Stimulated activated CD4-positive, alpha-beta T cell treated with anti-CD3 and anti-CD28 coated beads, Interleukin-1b, Interleukin-23, amount 100 ng/mL, for 1 hour (primary cell): ENCODE measurements at places on chromosomes 12 and 14.
A peak's percentile ranks its signal among the peaks of the same experiment; 100 is the strongest.

- peak; percentile 23 for DNase-seq
These were observed 436 bp downstream of the VPS33A start for GRCh38 chr12:122265886-122266229.

- DNase-seq, result no peak
These were observed at the start of gene NFATC4 for GRCh38 chr14:24367514-24368211. TSS of gene NFATC4 (plus strand) at chr14:24368184. CDS start at chr14:24368341, 157 bp downstream.

DNA sequence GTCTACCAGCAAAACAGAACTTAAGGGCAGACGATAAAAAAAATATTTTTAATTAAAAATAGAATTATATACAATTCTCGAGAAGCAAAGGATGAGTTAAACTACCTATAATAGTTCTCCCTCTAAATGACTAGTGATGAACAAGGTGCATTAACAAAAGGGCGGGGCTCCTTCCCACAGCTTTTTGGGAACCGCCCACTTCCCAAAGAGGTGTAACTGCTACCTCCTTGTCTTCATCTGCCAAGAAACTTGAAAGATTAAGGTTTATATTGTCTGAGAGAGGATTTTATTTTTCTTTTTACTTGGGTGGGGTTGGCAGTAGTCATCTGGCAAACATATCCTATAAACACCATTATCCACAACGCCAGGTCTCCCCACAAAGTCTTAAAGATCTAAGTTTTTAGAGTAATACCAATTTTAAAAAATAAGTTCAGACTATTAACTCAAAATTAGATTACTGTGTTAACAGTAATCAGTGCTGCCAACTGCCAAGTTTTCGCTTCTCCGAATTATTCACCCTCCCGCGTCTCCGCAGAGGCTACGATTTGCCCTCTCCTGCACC, 938 bp downstream of the RALGAPA1 start:
- DNase-seq, result no peak

GRCh38 chr12:6963016-6963731, 7.3 kb downstream of the PHB2 start:
- no peak for DNase-seq

DNA sequence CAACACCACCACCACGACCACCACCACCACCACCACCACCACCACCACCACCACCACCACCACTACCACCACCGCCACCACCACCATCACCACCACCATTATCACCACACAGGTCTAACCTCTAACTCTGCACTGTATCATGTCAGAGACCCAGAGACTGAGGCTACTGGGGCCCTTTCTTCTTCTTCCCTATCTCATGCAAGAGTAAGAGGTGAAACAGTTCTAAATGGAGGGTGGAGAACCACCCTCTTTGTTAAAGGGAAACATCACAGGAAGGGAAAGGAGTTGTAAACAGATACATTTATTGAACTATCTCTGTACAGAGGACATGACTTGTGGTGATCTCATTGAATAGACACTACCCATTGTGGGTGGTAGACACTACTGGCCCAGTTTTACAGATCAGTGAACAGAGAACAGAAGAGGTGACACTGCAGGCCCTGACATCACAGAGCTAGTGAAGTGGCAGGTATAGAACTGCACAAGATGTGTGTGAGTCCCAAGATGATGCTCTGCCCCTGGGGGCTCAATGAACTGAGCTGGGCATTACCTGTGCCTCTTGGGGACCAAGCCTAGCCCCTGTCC, 91.6 kb downstream of the FOXN3 start:
- DNase-seq, result no peak

DNA sequence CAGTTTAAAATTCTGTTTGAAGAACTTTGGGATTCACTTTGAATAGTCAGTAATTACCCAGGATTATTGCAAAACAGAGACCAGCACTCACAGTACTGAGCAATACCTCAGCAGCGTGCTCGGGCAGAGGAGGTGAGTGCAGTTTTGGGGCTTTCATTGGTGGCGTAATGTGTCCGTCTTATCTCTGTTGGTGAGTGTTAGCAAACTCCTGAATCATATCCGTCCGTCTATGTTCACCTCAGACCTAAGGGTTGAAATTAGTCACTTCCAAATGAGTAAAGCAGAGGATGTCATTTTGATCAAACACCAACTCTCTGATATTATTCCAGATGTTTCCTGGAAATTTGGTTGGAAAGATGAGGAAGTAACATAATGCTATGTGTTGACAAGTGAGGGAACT, 82.8 kb downstream of the BORCS5 start:
- DNase-seq, result peak; percentile 26

DNA sequence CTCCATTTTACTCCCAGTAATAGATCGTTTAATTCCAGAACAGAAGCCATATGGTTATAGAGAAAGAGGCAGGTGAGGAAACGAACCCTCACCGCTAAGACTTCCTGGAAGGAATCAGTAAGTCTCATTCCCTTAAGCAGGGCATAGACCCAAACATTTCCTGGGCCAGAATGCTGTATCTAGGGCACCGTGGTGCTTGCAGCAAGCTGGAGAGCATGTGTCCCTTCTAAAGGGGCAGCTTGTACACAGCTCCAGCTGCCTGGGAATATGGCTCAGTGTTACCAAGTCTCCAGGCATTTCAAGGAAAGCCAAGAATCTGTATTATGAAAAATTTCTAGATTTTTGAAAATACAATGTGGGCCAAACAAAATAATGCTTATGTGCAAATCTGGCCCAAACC, 73.4 kb downstream of the PPM1H start:
- DNase-seq, result no peak

DNA sequence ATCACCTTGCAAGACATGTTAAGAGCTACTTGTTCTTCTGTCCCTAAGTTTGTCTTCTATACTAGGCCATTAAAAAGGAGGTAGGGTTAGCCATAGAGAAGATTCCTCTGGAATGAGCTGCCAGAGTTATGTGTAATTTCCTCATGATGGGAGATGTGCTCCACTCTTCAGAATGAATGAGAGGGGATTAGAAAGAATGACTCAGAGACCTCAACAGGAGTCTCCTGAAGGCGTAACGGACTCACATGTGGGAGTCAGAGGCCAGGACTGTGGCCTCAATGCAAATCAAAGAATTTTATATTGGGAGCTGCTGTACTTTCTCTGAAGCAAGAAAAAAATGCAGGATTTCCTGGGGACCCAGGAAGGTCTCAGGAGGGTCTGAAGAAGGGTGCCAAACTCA, 87.8 kb upstream of the ATXN7L3B start:
- no peak for DNase-seq

DNA sequence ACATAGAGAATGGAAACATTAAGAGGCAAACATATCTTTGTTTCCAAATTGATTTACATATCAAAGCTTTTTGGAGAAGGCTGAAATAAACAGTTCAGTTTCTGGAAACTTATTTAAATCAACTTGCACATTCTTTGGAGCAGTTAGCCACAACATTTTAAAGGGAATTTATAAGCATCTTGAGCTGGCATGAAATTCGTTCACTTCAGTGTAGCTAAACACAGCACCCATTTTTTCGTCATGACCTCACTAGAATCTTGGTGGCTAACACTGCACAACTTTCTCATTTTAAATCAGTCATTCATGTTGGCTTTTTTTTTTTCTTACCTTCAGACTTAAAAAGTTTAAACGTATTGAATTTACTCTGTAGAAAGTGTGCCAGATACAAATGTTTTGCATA, 1139.9 kb upstream of the FLRT2 start:
- no peak for DNase-seq

DNA sequence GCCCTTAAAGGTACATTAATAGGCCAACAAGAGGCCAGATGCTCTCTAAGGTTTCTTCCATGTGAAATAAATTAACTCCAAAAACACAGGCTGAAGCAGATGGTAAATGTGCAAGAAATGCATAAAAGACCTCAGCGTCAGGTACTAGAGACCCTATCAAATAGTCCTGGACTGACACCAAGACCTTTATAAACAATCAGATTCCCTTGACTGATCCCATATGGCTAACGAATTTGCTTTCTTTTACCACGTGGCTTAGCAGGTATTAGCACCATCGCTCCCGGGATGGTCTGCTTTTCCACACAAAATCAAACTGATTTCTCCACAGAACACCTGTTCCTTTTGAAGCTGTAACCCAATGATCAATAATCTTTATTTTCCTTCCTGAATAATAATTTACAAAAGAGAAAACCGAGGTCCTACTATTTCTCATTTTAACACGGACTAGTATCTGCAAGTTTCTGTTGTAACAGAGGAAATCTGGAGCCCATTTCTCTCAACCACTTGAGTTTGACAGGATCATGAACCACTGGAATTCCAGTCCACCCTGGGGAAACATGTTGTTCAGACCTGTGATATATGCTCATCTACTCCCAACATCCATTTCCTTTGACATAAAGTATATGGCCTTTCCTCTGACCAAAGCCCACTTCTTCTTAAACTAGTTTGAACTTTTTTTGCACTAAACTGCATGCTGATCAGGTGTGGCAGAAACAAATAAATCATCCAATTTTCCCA, 48.2 kb upstream of the DAAM1 start:
- no peak for DNase-seq

DNA sequence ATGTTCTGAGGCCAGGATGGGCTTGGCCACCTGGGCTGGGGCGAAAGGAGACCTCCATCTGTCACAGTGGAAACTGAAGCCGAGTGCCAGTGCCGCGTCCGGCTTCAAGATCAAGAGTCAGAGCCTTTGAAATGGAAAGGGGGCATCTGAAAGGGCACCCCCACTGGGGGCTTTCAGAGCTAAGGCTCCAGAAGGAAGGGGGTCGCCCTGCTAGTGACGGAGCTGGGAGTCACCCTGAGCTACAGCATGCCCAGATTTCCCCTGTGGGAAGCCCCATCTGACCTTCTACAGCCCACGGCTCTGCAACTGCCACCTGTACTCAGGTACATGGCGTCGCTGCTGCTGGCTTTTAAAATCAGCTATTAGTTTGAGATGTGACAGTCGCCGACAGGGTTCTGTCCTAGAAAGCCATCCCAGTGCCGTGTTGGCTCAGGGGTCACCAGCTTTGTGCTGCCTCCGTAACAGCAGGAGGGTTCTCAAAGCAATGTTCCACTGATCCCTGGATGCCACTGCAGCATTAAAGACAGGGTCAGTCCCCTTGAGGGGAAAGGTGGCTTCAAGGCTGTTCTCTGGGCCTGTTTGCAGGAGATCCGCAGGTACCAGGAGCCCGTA, 31.5 kb downstream of the CCNK start:
- DNase-seq, result no peak

- no peak for DNase-seq
These were observed 7.4 kb downstream of the NKX2-1 start for GRCh38 chr14:36512585-36513003.

DNA sequence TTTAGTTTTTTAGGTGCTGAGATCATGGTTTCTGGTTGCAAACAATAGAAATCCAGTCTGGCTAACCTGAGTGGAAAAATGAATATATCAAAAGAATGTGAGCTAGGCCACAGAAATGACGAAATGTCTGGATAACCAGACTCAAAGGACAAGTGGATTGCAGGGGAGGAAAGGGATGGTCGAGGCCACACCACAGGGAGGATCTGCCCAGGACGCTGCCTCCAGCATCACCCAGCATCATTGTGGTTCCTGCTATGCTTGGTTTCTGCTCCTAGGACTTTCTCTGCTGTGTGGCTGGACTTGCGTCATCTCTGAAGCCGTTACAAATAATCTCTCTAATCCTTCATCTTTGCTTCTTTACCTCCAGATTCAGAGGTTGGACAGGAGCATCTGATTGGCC, 80.4 kb downstream of the TTC8 start:
- DNase-seq, result no peak

DNA sequence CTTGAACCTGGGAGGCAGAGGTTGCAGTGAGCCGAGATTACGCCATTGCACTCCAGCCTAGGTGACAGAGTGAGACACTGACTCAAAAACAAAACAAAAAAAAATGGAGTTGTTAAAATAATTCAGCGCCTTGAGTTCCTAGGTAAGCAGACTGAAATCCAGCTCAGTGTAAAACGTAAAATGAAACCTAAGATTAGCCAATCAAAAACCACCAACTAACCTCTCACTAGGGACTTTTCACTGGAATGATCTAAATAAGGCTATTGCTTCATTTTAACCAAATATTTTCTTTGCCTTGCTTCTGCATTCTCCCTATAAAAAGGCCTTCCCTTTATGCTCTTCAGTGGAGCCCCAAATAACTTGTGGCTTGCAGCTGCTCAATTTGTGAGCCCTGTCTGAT, 91.6 kb upstream of the HIF1A start:
- DNase-seq, result no peak

GRCh38 chr12:69553628-69554248, 31.5 kb upstream of the CCT2 start:
- DNase-seq, result no peak

DNA sequence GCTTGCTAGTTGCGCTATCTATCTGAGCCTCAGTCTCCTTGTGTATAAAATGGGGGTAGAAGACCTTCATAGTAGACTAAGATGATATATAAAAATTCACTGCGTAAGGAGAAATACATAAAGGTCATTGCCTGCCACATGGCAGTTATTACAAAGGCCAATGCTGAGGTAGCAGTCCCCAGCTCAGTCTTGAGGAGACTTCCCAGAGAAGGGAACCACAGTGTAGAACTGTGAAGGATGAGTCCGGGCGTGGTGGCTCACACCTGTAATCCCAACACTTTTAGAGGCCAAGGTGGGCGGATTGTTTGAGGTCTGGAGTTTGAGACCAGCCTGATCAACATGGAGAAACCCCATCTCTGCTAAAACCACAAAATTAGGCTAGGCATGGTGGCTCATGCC, 17.1 kb upstream of the SP7 start:
- DNase-seq, result no peak

DNA sequence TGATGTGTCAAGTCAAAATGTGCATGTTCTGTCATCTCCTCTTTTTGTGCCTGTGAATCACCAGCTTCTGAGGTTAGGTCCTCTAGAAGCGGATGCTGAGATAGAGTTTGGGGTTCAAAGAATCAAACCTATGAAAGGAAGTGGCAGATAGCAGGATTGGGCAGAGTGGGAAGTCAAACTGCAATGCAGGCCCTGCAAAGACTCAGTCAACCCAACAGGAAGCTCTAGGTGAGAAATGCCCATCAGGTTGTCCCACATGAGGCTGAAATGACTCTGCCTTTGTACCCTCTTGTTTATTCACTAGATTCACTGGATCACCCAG, 4.5 kb upstream of the MIA2 start:
- DNase-seq, result no peak

GRCh38 chr12:41277100-41277945, 89.2 kb downstream of the PDZRN4 start:
- DNase-seq, result no peak

DNA sequence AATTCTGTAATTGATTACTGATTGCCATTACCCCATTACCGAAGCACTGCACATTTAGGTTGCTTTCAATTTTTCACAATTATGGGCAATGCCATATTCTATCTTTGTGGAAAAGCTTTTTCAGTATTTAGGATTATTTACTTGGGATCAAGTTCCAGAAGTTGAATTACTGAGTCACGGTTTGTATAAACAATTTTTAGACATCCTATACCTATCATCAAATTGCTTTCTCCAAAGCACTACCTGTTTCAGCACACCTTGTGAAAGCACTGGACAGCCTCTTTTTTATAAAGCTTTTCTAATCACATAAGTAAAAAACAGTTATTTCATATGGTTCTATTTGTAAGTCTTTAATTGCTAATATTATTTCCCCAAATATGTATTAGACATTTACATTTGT, 221.5 kb upstream of the CAND1 start:
- no peak for DNase-seq

- DNase-seq, result peak; percentile 27
These were observed 5.5 kb downstream of the CEP170B start for GRCh38 chr14:104870368-104871144.

GRCh38 chr14:38789805-38790204, 313.2 kb downstream of the SEC23A start:
- no peak for DNase-seq
